Right cardiac atrium (tissue), 5 donors: ENCODE measurements at places on chromosomes 2 and 18. TPM values are rescaled to one million over a fixed set of nuclear protein-coding genes. Genes with fewer than 3 reads are reported as not detected.

DNA sequence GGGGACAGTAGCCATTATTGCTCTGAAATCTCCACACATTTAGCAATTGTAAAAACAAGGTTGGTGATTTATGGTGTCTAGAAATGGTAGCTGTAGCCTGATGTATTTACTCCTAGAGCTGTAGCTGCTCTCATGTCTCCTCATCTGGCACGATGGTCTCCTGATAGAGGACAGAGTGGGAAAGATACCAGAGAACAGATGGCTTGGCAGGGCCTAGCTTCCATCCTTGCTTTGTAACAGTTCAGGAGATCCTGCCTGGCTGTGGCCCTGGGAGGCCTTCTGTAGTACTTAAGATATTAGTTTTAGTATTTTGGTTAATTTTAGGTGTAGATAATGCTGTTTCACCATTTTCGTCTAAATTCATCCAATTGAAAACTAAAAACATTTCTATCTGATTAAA, 6.7 kb downstream of the ATG16L1 start:
- no peak for DNase-seq

DNA sequence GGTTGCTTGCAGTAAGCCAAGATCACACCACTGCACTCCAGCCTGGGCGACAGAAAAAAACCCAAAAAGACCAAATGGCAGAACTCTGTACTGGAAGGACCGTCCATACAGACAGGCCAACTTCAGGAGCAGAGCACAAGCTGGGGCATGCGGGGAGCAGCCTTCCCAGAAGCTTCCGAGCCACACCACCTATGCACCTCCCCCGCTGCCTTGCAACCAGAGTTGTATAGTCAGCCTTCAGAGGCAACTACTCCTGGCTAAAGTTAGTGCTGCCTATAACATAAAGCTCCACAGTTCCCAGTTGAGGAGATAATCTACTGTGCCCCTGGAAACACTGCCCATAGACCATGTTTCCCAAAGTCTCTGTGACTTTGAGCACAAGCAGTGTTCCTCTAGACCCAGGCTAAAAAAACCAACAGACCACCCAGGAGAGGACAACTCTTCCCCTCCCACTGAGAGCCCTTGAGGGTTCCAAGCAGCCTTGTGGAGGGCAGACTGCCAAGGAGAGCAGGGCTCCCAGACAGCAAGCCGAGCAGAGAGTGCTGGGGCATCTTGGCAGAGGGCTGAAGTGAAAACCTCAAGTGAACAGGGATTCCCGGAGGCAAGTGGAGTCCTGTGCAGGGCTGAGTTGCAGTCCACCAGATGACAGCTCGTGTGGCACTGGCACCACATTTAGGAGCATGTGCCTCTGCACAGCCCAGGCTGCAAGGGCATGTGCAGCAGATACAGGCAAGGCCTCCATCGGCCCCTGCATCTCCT, 6.8 kb downstream of the SFT2D3 start:
- no peak for DNase-seq

Gene HDAC4
- total RNA-seq: 28.4 TPM

GRCh38 chr18:11960743-11961380, 20.4 kb upstream of the IMPA2 start:
- no peak for DNase-seq

- DNase-seq: no peak
These were observed 36.2 kb downstream of the NDUFAF7 start for GRCh38 chr2:37267685-37268084.

GRCh38 chr2:16152928-16153753, 212.8 kb downstream of the MYCN start:
- no peak for DNase-seq

Gene KLHL29
- 4.0 TPM for total RNA-seq

Gene SPATA3
- not detected for total RNA-seq

Gene EMX1
- not detected for total RNA-seq

GRCh38 chr18:56269958-56270357, 368.4 kb downstream of the TXNL1 start:
- DNase-seq: no peak

Gene MSTN
- 0.12 TPM for total RNA-seq

DNA sequence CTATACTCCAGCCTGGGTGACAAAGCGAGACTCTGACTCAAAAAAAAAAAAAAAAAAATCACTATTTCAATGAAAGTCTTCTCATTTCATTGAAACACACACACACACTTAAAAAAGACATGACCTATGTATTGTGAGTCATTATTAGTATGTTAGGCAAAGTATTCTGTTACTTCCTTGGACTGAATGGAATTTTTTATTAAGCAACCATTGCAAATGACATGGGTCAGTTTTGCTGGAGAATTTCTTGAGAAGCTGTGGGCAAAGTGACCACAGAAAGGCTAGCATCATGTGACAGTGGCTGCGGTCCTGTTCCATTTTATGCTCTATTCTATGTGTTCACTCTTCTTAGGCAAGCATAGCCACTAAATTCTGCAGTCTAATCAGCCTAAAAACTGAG, 695.7 kb downstream of the TDRD15 start:
- no peak for DNase-seq

Gene SNED1
- 17.8 TPM for total RNA-seq

DNA sequence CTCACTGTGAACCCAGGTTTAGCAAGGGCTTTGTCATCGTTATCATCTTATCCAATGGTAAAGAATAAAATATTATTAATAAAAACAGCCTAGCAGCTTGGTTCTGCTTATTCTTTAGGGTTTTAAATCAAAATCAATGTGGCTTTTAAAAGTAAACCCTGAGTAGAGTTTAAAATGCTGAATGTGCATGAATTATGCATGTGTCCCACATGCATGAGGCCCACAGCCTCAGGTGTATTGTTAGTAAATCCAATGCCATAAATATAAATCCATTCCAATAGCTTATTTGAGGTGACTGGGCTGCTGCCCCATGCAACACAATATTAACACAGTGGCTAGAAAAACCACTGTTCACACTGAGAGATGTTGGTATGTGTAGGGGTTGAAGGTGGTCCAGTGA, 254.1 kb downstream of the HNMT start:
- DNase-seq: no peak

GRCh38 chr2:134207589-134208209, 46.2 kb upstream of the MGAT5 start:
- DNase-seq: peak; percentile 53

DNA sequence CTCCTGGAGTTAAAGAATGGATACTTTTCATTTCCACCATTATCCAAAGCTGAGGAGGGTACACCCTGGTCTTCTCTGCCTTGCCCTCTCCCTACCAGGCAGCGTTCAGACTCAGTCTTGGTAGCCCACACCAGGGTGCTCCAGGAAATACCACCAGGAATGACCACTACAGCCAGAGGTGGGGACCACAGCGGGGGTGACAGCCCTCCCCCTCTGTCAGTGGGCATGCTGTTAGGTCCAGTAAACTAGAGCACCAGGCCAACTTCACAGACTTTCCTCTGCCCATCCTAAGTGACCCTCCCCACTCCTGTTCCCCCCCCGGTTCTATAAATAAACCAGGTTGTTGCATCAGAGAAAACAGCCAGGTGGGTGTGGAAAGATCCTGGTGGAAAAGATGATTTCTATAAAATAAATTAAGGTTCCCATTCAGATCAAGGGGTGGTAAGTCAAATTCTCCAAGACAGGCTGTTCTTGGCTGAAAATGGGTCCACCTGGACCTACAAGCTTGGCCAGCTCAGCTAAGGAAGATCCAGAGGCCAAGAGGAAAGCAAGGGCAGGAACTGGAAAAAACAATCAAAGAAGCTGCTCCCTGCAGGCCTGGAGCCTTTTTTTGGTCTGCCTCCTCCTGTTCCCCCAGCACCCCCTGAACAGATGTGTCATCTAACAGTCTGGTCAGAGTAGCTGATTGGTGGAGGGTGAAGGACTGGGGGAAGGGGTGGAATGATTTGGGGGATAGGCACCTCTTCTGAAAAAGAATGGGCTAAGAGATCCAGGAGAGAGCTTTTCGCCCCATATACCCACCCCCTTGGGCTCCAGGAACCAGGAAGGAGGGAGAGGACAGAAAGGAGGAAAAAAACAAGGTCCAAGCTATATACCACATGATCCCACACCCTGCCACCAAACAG, 2.3 kb downstream of the RAB11FIP5 start:
- no peak for DNase-seq

- no peak for DNase-seq
These were observed 110.5 kb upstream of the ID2 start for GRCh38 chr2:8571301-8571791.
